Stimulated activated CD4-positive, alpha-beta T cell treated with anti-CD3 and anti-CD28 coated beads, Interleukin-4, amount 100 ng/mL, for 1 hour (primary cell): ENCODE measurements at places on chromosomes 11 and 22.
A peak's percentile ranks its signal among the peaks of the same experiment; 100 is the strongest.

GRCh38 chr11:87422566-87422965 is 384.8 kb downstream of the TMEM135 start:
- DNase-seq, result no peak

- DNase-seq, result no peak
Measured at GRCh38 chr11:114820621-114821020, 142.3 kb downstream of the NXPE2 start.

- no peak for DNase-seq
Measured at GRCh38 chr11:6505577-6506240, 8.6 kb downstream of the DNHD1 start.

DNA sequence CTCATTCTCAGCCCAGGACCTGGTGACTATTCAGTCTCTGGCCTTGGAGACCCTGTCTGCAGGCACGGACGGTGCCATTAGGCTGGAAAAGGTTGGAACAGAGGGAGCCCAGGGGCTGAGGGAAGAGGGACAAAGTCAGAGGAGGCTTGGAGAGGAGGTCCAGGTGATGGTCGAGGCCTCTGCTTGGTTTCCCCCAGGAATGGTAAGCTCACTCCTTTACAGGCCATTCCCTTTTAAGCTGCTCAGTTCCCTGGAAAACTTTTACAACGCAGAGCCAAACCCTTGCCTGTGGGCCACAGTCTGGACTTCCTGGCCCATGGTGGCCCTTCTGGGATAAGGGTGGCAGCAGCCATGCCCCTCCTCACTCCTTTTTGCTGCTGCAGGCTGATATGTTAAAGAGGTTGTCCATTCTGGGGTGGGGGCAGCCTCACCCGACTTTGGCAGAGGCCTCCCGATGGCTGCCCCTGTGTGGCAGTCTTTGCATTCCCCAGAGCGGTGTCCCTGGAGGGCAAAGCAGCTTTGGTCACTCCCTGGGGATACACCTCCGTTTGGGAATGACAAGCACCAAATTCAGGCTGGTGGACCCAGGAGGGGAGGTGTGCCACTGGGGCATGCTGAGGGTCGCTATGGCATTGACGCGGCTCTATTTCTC is 34.0 kb upstream of the RFPL3 start:
- no peak for DNase-seq

GRCh38 chr11:46912526-46913150 is 5.7 kb downstream of the LRP4 start:
- no peak for DNase-seq

DNA sequence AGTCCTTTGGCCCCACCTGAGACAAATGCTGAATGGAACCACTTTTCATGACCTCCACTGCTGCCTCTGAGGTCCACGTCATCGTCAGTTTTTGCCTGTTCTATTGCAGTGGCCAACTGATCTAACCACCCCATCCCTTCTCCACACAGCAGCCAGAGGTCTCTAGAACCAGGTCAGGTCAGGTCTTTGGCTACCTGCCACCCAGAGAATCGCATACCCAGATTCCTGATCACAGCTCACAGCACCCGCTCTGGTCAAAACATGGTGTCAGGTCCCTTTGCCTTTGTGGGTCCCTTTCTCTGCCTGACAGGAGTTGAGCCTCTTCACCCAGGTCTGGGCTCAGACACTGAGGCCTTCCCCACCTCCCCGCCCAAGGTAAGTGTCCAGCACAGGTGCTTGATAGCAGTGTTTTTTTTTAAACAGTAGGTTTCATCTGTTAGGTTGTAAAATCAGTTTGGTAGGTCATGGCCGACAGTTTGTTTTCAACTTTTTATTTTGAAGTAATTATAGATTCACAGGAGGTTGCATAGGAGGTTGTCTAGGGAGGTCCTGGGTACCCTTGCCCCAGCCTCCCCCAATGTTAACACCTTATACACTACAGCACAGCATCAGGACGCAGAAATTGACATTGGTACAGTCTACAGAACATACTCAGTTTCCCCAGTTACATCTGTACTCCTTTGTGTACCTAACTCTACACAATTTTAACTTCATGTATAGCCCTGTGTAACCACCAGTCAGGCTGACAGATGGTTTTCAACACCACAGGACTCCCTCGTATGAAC is 6.9 kb downstream of the C22orf39 start:
- DNase-seq, result no peak

DNA sequence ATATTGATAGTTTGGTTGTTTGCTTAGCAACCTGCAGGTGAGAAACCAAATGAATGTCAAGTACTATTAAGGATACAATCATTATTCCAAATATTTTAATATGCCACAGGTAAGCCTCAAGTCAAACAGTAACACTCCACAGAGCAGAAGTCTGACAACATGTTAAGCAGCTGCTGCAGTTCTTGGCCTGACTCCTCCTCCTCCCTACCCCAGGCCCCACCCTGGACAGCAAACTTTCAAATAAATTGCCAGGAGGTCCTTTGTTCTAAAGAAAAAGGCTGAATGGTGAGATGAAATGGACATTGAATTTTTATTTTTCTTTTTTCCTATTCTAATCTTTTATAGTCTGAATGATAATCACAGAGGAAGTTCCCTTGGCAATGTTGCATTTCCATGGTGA is 260.0 kb upstream of the POU2AF2 start:
- no peak for DNase-seq

DNA sequence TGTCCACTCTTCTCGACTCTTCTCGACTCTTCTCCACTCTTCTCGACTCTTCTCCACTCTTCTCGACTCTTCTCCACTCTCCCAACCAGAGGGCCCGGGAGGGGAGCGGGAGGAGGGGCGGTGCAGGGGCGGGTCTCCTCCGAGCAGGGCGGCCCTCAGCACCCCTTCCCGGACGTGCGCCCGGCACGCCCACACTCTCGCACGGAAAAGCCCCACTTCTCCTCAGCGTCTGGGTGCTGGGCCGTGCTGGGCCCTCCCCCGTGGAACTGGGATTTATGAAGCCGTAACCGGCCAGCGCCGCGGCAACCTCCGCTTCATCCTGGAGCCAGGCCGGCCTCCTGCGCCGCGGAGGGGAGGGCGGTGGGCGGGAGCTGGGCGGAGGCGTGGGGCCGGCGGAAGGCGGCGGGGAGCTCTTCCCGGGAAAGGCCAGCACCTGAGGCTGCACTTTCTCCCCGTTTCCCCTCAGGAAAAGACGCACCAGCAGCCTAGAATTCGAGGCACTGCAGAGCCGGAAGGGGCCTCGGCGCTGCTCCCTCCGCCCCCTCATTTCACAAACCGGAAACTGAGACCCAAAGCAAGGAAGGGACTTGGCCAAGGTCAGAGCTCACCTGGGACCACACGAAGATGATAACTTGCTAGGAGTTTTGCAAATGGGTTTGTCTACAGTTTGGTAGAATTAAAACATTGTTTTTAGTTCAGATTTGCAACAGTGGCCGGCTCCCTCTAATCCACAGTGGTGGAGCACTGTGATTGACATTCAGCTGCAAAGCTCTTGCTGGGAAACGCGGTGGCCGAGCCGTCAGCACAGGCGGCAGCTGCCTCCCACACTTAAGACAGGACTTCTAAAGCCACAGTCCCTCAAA is 31.6 kb upstream of the JAM3 start:
- peak; percentile 54 for DNase-seq

- no peak for DNase-seq
Measured at GRCh38 chr22:26236991-26237390, 67.7 kb downstream of the SEZ6L start.

GRCh38 chr11:61102667-61103571 is 630 bp downstream of the CD5 start:
- DNase-seq, result no peak

DNA sequence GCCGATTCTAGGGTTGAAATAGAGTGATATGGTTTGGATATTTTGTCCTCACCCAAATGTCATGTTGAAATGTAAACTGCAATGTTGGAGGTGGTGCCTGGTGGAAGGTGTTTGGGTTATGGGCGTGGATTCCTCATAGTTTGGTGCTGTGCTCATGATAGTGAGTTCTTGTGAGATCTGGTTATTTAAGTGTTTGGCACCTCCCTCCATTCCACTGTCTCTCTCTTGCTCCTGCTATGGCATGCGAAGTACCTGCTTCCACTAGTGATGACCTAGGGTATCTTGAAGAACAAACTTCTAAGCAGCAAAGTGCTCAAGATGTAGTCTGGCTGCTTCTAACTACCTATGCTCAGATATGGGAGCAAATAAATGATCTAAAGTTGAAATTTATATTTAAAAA is 56.0 kb upstream of the TSPAN18 start:
- no peak for DNase-seq

GRCh38 chr11:17230867-17231851 is 23.4 kb upstream of the PIK3C2A start:
- DNase-seq, result peak; percentile 20

DNA sequence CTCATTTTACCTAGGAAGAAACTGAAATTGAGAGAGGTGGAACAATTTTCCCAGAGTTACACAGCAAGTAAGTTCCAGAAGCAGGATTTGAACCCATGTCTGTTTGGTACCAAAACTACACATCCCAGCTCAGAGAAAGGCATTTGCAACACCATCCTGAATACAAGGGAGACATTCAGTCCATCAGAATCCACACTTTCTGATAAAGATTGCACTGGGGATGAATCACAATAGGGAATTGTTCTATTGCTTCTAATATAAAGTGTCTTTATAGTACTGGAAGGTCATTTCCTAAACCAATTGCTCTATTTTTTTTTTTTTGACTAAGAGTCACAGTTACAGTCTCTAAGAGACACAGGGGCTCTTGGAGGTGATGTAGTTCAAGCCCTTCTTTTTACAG is 208.1 kb upstream of the CADM1 start:
- no peak for DNase-seq

- DNase-seq, result no peak
Measured at GRCh38 chr11:48025984-48026340, 45.6 kb downstream of the PTPRJ start.

DNA sequence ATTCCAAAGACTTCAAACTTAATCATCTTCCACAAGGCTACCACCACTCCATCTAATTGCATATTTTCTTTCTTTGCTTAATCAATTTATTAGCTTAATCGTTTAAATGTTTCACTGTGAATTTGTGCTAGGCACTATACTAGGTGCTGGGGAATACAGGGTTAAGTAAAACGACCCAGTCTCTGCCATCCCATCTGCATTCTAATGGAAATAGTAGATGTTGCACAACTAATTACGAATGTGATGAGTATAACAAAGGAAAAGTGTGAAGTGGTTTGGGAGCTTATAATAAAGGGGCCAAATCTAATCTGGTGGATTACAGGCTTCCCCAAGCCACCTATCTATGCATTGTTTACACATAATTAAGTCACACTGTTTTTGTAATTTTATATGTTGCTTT is 147.1 kb downstream of the FAM181B start:
- no peak for DNase-seq

- DNase-seq, result no peak
Measured at GRCh38 chr11:32305460-32305859, 129.9 kb downstream of the WT1 start.

- DNase-seq, result no peak
Measured at GRCh38 chr11:119747868-119748660, 19.1 kb upstream of the NECTIN1 start.

DNA sequence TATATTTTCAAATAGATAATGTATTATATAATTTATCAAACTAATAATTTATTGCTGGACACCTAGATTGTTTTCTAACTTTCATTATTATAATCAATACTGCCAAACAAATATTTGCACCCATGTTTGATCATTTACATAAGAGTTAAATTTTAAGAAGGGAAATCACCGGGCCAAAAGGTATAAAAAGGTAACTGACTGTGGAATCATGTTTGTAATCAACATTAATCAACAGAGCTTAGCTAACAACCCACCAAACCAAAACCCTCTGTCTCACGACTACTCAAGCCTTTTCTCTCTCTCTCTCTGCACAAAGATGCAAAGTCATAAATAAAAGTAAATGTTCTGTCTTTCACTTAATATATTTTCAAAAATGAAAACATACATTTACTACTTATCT is 14.8 kb downstream of the LPXN start:
- DNase-seq, result no peak

- DNase-seq, result no peak
Measured at GRCh38 chr11:75264356-75264755, 23.8 kb downstream of the TPBGL start.

DNA sequence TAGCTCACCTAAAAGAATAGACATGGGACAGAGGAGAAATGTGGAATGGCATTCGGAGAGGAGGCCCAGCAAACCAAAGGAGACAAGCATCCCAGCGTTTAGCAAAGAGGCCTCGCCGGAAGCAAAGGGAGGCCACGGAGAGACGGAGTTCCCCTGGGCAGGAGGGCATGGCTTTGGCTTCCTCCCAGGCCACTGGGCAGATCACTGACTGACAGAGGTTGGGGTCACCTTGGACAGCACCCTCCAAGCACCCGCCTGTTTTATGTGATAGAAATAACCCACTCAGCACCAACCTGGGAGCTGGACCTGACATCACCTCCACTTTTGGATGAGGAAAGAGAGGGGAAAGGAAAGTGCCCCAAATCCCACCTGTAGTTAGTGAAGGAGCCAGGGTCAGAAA is 434.1 kb downstream of the BRD1 start:
- no peak for DNase-seq

DNA sequence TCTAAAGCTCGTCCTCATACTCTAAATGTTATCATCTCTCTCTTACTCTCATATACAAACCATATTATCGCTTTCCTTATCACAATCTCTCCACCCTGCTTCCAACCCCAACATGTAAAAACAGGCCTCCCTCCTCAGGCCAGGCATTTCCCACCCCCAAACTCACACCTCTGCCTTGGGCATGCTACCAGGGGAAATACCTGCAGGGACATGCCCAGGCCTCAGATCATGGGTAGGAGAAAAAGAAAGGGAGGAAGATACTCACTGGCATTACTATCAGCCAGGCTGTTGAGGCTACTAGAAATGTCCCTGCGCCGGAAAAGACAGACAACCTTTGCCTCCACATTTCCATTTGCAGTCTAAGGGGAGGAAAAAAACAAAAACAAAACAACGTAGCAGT is 1.8 kb downstream of the MTA2 start:
- DNase-seq, result no peak

GRCh38 chr22:36134182-36134581 is 26.4 kb downstream of the APOL3 start:
- DNase-seq, result no peak

- DNase-seq, result peak; percentile 65
Measured at GRCh38 chr11:45105233-45105983, 41.0 kb upstream of the PRDM11 start.

DNA sequence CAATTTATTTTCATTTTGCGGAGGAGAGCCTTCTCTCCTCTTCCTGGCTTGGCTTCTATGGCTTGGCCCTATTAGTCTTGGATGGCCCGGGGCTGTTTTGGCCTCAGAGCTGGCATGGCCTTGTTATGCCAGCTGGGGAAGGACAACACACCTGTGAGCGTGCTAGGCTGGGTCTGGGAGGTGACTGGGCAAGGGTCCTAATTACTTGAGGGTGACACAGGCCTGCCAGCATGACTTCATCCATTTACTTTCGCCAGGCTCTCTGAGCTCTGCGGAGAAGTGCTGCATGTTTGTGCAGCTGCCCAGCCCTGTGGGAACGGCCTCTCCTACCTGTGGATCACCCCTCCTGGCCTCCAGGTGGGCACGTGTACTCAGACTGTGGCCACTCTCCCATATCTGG is 153.6 kb downstream of the SNX19 start:
- no peak for DNase-seq

- no peak for DNase-seq
Measured at GRCh38 chr22:41280854-41281253, 5.1 kb downstream of the RANGAP1 start.
